ENCODE measurements at places on chromosomes 12 and 14. TPM values are rescaled to one million over a fixed set of nuclear protein-coding genes. Genes with fewer than 3 reads are reported as not detected.

Gene INHBC
- not detected for total RNA-seq

Gene SMIM41
- not detected for total RNA-seq

Gene EGLN3
- 14.3 TPM for total RNA-seq

Gene B3GNT4
- total RNA-seq: 0.35 TPM

Gene GYS2
- not detected for total RNA-seq

Gene NRIP2
- not detected for total RNA-seq

Gene AQP6
- total RNA-seq: 0.17 TPM

Gene CLEC4D
- total RNA-seq: not detected

Gene TUNAR
- total RNA-seq: not detected

Gene CMA1
- total RNA-seq: not detected

Gene CDKN3
- 177 TPM for total RNA-seq

Gene PRR4
- 2.2 TPM for total RNA-seq

Gene HOXC12
- not detected for total RNA-seq

Gene KIF26A
- 46.6 TPM for total RNA-seq

Gene ATL1
- total RNA-seq: 2.7 TPM

Gene KITLG
- 10.5 TPM for total RNA-seq

Gene YY1
- 54.4 TPM for total RNA-seq

Gene KLRG1
- 0.67 TPM for total RNA-seq
